ENCODE measurements at places on chromosomes 2 and 18. TPM values are rescaled to one million over a fixed set of nuclear protein-coding genes. Genes with fewer than 3 reads are reported as not detected.

DNA sequence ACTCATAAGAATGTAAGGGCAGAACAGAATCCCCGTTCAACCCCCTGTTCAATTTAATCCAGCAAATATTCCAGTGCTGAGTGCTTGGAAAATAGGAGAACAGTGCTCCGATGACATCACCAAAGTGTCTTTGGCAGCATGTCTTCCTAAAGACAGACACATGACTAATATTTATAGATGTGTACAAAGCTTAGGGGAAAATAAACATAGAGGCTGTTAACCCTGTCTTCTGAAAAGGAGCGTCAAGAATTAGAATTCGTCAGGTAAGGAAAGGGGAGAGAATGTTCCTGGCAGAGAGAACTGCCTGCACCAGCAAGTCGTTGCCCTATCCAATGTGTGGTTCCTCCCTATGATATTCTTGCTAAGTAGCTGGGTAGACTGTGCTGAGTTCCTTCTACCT, 72.7 kb downstream of the PLB1 start:
- DNase-seq = no peak

DNA sequence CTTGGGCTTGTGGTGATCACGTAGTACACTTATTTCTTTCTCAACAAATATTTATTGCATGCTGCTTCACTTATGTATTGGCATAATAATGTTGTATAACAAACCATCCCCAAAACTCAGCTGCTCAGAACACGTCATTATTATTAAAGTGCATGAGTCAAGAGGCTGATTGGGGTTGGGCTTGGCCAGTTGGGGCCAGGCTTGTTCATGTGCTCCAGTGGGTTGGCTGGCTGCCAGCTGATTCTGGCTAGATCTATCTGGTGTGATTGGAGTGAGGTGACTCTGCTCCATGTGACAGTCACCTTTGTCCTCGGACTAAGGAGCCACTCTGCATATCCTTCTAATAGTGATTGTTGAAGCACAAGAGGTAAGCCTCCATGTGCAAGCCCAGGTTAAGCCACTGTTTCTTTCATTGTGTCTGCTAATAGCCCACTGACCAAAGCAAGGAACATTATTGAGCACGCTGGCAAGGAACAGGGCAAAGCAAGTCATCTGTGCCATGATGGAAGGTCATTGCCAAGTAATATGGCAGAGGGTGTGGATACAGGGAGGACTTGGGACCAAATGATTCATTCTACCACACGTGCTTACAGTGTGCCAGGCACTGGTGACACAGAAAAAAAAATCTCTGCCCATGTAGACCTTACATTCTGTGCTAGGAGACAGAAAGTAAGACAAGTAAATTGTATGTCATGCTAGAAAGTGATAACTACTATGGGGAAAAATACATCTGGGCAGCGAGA, 63.3 kb upstream of the TMEM182 start:
- no peak for DNase-seq

Gene NCKAP5
- 7.8 TPM for total RNA-seq

Gene AFTPH
- 12.4 TPM for total RNA-seq

Gene CFAP221
- 2.1 TPM for total RNA-seq

DNA sequence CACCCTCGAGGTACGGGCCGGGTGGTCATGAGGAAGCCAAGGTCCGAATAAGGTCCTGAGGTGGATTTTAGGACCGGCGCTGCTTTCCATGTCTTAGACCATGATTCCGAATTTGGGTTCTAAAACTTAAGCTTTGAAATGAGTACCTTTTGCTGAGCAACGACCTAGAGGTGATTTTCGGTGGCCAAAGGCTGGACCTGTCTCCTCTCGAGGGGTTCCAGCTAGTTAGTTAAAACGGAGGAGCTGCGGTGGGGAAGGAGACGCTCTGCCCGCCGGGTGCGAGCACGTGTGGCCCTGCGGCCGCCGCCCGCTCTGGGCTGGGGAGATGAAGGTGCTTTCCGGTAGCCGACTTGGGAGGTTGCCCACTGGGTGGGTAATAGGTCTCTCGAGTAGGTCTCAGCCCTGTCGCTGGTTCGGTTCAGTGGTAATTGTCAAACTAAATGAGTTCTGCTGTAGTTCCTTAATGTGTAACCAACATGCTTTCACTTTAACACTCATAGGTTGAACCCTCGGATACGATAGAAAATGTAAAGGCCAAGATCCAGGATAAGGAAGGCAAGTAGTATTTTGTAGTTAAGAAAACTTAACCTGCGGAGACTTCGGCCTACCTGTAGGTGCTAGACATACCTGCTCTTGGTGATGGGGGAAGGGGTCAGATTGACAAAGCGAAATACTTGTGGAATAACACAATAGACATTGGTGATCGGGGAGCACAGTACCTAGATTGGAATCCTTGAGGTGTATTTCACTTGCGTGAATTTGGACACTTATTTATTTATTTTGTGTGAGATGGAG, 572 bp downstream of the RPS27A start:
- peak; percentile 54 for DNase-seq

DNA sequence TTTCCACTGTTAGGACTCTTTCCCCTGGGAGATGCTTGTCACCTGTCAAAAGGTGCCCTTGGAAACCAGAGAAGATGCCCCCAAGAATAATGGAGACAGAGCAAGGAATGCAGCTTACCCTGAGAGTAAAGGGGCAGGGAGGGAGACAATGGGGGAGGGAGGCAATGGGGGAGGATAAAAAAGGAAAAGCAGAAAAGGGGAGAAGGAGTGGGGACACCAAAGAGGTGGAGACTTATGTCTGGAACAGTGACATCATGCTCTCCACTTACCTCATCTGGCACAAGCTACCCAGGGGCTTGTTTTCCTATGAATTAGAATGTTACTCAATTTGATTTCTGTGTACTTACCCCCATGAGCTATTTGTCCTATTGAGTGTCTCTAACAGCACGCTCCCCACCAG, 67.9 kb downstream of the MRO start:
- no peak for DNase-seq

GRCh38 chr18:27750014-27750413, 426.9 kb downstream of the CDH2 start:
- DNase-seq = peak; percentile 16

Gene AGXT
- total RNA-seq = not detected

DNA sequence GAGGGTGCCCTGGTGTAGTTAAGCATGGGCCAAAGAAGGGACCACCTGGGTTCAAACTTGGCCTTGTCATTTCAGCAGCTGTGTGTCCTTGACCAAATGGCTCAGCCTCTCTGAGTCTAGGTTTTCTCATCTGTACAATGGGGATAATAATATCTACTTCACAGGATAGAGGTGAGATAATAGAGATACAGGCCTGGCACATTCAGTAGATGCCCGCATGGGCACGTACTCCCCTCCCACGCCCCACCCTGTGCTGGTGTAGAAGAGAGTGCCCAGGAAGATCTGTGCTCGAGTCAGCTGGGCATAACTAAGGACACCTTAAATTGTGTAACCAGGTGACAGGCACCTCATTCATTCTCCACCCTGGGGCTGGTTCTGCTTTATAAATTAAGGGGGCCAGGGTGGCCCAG, 8.4 kb upstream of the TMEM185B start:
- DNase-seq = no peak

- DNase-seq = no peak
Observed at GRCh38 chr2:113169002-113169530, 4.7 kb upstream of the PSD4 start.

Gene TEKT4
- not detected for total RNA-seq
